ENCODE measurements at places on chromosomes 12 and 14.

DNA sequence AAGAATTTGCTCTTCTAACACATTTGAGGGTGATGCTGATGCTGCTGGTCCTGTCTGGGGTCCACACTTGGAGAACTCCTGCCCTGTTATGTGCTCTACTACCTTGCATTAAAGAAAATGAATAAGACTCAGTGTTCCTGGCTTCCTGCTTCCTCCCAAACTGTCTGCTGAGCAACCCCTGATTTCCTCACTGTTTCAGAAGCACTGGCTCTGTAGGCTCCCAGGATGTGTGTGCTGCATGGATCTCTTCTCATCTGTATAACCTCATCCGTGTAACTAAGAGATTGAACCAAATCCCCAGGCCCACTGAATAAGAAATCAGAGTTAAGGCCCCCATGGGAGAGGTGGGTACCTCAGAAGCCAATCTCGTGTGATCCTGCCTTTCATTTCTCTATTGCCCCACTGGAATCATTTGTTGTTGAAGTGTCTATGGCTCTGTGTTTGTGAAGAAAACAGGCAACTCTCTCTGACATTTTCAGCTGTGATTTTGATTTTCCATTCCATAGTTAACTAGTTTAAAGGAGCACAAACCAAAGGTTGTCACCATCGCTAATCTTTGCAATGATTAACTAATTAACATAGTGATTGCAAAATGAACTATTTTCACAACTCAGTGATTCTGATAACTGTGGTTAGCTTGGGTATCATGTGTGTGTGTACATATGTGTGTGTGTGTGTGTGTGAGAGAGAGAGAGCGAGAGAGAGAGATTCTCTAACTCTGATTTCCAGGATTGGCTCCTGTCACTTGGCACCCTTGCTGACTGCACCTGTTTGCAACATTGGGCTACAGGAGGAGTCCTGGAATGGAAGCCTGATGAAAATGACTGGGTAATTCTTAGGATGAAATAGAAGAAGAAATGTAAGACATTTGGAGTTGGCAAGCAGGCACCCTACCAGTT, 196.2 kb downstream of the SLC38A4 start:
- no peak for DNase-seq

DNA sequence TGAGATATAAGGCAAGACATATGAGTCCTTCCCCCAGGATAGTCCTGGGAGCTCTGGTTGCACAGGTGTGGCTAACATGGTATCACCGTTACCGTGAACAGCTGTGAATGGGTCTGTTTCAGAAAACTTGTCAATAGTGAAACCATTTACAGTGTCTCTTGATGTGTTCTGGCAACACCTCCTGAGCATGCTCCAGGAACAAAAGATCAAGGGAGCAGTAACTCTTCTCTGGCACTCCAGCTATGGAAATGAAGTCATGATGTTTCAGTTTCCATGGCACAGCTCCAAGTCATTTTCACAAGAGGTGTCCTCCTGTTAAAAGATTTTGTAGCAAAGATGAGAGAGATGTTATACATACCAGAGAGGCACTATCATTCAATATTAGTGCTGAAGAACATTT, 253.7 kb downstream of the SNAPC1 start:
- DNase-seq = no peak

DNA sequence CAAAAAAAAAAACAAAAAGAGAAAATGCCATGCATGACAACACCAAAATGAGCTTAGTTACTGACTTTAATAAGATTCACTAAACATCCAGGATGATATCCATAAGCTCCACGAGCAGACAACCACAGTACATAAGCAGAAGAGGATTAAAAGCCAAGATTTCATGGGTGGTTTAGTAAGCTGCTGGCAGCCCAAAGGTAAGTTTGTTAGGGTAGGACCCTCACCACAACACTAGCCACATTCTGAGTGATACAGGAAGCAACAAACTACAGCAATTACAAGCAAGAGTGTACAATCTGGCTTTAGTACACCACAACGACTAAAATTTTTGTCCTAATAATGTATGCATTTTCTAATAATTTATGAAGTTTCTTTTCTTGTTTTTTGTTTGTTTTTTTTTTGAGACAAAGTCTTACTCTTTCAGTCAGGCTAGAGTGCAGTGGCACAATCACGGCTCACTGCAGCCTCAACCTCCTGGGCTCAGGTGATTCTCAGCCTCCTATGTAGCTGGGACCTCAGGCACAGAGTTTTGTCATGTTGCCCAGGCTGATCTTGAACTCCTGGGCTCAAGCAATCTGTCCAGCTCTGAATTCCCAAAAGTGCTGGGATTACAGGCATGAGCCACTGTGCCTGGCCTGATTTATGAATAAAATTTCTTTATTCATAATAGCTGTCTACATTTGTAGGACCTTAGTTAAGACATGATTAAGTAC, 221.4 kb downstream of the MED13L start:
- DNase-seq = no peak

GRCh38 chr12:47216150-47216677, 136.5 kb upstream of the AMIGO2 start:
- peak; percentile 73 for DNase-seq

DNA sequence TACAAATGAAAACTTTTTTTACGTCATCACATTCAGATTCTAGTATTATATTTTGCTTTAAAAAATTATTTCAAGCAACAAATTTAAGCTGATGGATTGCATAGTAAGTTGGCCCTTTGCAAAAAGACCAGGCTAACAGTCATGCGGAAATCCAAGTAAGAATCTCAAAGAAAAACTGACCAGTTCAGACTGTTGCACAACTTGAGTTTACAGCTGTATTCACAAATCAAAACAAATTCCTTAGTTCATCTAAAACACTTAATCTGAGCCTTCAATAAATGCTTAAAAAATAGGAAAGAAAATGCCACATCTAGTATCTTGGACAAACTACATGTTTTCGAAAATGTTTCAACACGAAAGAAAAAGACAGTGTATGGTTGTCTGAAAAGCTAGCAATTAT, 847 bp downstream of the CCDC59 start:
- DNase-seq = no peak
